ENCODE measurements at places on chromosomes 3 and 15.

GRCh38 chr3:141346418-141346817 is 21.9 kb upstream of the ZBTB38 start:
- no peak for DNase-seq

DNA sequence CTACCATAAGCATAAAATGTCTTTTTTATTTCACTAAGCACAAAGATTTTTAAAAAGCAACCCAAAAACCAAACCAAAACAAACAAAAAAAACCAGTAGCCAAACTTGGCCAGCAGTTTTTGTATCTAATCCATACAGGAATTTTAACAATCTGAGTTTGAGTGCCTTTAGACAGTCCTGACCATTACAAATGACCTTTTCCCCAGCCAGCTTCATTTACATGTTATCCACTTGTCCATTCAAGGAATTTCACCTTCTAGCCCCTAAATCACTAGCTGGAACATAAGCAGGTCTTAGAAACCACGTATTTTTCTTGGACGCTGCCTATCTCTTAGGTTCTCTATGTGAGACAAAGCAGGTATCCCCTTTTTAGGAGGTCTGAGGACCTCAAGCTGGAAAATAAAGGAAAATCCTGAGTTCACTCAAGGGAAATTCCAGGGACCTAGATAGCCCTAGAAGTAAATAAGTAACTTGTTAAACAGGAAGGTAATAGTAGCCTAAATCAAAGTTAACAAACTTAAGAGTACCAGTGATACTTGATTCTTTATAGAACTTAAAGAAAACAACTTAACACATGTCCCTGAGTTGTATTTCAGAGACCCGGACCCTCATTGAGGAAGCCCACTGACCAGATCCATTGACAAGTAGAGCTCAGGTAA is 34.2 kb downstream of the CIP2A start:
- no peak for DNase-seq

GRCh38 chr3:81839504-81840094 is 78.2 kb upstream of the GBE1 start:
- no peak for DNase-seq

DNA sequence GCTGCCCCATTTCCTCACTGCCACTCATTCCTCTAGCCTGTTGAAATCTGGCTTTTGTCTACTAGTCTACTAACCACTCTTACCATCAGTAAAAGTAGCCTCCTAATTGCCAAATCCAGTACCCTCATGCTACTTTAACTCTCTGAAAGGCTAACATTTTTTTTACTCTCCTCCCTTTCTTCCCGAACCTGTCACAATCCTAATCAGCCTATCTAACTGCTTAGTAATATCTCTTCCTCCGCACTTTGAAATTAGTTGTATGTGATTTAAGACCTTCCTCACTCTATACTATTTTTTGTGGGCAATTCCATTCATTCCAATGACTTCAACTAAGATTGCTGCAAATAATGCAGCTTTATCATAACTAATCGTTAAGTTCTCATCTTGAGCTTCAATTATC is 3.7 kb downstream of the SENP7 start:
- no peak for DNase-seq

DNA sequence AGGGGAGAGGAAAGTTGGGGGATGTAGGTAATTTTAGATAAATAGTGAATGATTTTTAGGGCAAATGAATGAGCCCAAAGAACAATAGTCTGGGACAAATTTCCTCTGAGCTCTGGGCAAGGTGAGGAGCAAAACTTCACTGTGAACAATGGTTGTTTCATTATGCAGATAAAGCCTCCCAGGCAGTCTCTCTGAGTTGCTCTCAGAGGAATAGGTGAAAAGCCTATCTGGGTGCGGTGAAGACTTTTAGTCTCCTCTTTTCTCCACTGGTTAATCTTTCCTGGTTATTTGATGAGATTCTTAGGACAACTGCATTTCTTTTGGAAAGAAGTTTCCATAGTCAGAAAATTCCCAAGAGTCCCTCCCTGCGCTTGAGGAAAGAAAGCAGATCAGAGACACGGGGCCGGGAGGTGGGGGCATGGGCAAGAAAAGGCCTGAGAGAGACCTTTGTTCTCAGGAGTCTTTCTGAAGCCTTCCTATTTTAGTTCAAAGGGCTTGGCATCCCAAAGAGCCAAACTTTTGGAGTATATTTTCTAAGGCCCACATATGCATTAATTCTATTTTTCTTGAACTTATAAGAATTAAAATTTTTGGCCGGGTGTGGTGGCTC is 353.6 kb upstream of the SLCO3A1 start:
- no peak for DNase-seq

GRCh38 chr15:70150405-70150747 is 52.7 kb upstream of the TLE3 start:
- no peak for DNase-seq

- DNase-seq, result no peak
Measured at GRCh38 chr15:96565266-96565665, 234.8 kb downstream of the NR2F2 start.

DNA sequence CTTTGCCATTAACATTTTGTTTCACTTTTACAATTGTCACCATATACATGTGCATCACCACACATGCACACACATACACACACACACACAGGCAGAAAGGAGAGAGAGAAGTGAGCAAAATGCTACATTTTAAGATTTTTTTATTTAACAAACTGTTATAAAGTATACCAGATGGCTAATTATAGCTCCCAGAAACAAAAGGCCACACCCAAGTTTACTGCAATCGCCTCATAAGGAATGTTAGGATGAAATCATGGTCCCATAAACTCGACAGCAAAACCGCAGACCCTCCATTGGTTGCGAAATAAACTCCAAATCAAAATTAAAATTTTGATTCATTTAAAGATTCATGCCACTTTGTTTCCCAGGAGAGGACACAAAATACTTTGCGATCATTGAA is 16.1 kb upstream of the C15orf61 start:
- no peak for DNase-seq

DNA sequence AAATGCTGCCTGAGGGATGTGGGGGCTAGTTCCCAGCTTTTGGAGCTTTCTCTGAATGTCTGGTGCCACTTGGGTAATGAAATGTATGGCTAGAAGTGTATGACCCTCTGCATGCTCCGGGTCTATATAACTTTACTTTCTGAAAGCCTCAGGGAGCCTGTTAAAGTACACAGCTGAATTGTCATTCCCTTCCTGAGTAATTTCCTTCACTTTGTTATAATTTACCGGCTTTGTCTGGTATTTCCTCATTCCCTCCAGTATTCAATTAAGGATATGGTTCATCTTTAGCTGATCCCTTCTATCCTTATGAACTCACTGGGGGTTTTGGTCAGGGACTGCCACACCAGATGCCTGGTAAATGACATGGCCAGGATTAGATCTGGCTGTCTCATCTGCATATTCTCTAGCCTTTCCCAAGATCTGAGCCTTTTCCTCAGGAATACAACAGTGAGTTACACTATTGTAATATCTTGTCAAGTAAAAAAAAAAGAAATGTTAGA is 620.3 kb downstream of the ZPLD1 start:
- no peak for DNase-seq

DNA sequence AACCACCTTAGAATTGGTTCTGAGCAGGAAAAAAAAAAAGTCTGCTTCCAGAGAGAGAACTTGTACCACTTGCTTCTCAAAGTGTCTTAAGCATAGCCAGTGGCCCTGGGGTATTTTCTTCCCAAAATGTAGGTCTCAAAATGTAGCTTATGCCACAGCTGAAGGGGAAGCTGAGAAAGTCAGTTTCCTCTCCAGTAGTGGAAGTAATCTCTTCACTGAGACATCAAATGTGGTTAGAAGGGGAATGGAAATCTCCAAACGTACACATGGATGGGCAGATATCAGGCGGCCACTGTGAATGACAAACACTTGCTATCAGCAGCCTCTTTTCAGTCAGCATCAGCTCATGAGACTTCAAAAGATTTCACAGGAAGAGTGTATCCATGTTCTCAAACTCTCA is 841.2 kb downstream of the TUSC7 start:
- no peak for DNase-seq

GRCh38 chr3:100295089-100295488 is 34.3 kb downstream of the TBC1D23 start:
- no peak for DNase-seq

DNA sequence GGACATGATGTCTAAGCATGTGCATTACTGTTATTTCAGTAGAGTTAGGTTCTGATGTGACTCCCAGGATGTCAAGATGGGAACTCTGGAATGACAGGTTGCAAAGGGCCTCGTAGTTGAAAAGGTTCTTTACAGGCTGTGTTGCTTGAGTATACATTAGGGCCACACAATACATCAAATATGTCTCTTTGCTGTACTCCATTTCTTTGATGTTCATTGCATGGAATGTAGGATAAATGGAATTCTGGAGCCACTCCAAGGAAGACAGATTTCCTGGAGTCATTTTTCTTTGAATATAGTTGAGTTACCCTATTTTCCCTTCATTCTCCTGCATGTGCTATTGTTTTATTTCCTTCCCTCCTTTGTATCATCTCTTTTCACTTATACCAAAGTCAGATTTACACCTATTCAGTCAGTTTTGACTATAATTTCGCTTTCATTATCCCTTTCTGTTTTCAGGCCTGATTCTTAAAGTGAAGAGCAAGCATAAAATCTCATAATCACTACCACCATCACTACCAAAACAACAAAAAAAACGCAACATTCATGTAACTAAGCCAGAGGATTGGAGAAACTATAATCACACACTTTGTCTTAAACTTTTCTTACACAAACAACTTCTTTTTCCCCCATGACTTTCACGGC is 61.2 kb upstream of the PTX3 start:
- DNase-seq, result no peak

DNA sequence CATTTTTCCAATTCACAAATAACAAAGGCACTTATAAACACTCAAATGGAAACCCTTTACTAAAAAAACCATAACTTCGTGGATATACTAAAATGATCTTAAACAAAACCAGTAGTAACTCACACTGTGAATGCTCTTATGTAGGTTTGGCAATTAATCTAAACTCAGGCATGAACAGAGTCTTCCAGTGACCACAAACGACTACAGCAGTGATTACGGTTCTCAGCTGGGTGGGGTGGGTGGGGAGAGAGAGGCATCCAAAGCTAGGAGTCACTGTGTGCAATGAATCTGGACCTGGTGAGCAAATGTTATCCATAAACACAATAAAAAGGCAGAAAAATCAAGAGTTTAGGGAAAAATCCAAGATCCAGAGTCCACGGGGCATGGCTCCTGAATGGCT is 21.3 kb downstream of the SLC12A8 start:
- DNase-seq, result no peak

DNA sequence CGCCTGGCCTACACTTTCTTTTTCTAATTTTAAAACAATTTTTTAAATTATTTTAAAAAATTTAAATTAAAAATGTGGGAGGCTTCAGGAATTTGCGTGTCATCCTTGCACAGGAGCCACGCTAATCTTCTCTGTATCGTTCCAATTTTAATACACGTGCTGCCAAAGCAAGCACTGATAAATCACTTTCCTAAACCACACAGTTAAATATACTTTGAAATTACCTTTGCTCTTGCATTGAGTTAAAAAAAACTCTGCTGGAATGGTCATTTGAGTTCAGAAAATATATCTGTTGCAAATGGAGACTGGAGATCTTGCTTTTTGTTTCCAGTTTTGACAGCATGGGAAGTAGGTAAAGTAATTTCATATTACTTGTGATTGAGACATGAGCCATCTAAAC is 23.6 kb downstream of the GATM start:
- no peak for DNase-seq

DNA sequence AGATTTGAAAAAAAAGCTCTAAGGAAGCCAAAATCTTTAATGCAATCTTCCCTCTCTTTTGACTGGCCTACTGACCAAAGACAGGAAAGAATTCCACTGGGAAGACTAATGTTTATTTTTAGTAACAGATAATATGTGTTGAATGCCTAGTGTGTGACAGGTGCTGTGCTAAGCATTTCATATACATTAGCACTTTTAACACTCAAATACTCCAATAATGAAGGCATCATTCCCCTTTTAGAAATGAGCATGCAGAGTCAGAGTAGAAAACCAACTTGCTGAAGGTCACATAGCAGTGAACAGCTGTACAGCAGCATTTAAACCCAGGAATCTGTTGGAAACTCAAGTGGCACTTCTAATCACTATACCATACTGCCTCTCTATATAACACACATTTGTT is 170.6 kb downstream of the MINAR1 start:
- no peak for DNase-seq

DNA sequence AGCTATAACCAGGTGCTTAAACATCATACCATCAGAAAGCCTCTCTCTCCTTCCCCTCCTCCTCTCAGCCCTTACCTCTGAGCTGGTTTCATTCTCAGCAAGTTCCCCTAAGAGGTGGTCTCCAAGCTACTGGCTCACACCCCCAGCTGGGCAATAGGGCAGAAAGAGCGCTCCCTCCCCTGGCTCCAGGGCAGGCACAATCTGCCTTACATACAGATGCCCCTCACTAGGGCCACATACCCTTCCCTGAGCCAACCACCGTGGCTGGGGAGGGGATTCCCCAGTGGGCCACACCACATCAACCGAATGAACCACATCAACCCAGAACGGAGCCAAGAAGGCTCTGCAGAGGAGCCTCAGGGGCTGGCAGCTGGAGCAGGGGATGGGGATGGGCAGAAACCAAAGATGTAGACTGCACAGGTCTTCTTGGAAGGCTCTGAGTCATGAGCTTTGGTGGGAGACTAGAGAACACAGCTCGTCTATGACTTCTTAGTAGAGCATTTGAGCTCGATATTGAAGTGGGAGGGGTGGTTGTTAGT is 4.6 kb upstream of the FBLN2 start:
- peak; percentile 28 for DNase-seq

GRCh38 chr15:99998661-99999101 is 265.4 kb upstream of the LYSMD4 start:
- no peak for DNase-seq

DNA sequence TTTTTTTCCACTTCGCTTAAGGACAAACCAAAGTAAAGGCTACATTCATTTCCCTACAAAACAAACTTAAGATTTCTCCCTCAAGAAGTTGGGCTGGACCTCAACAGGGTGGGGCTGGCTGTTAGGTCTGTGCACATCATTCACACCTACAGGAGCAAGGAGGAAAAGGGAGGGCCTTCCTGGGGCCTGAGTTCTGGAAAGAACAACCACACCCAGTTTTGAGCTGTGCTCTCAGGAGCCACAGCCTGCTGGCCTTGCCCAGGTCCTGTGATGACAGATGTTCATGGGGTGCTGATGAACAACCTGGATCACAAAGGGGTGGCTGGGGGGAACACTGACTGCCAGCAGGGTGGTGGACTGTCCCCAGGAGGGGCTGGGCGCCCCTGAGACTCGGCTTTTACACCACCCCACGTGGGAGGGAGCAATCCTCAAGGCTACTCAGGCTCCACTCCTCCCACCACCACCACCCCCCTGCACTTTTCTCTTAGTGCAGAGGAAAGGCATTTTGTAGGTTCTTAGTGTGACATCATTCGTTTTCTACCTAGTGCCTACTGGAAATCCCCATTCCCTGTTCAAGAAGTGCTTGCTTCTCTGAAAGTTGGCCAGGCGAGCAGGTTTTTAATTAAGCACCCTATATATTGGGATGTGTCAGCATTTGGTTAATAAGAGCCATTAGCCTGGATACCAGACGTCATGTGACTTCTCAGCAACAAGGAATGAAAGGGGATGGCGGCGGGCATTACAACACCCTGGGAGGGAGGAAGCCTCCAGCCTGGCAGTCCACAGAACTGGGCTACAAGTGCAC is 35.7 kb downstream of the CCNB2 start:
- no peak for DNase-seq

- no peak for DNase-seq
Measured at GRCh38 chr3:113151461-113152031, 59.8 kb upstream of the BOC start.

GRCh38 chr15:95169541-95170459 is 938.4 kb downstream of the MCTP2 start:
- no peak for DNase-seq

GRCh38 chr3:17032407-17033034 is 147.8 kb downstream of the PLCL2 start:
- no peak for DNase-seq

- DNase-seq, result peak; percentile 27
Measured at GRCh38 chr3:38454884-38455638, 1.4 kb downstream of the ACVR2B start.

Data from CD4-positive, alpha-beta T cell treated with Interleukin-6 at 100 ng/mL for 8 hours (primary cell).